ENCODE measurements at places on chromosomes 7 and 10. TPM values are rescaled to one million over a fixed set of nuclear protein-coding genes. Genes with fewer than 3 reads are reported as not detected.

- DNase-seq = no peak
These were observed 838 bp upstream of the DLX6 start for GRCh38 chr7:97004247-97005182.

DNA sequence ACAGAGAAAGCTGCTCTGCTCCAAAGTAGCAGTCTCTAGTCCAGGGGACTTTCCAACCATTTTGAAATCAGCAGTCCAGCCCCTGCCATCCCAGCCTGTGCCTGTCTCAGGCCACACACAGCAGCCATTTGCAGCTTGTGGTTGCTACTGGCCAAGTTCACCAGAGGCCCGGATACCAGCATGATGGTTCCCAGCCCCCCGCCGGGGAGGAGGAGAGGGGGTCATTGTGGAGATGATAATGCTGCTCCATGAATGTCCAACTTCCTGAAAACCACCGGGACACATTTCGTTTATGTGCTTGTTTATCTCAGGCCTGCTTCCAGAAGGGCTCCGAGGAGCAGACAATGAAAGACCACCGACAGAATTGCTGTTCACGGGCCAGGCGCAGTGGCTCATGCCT is 160.0 kb downstream of the UBE2H start:
- DNase-seq = no peak

GRCh38 chr7:39606352-39606751 is 17.0 kb upstream of the RALA start:
- no peak for DNase-seq

DNA sequence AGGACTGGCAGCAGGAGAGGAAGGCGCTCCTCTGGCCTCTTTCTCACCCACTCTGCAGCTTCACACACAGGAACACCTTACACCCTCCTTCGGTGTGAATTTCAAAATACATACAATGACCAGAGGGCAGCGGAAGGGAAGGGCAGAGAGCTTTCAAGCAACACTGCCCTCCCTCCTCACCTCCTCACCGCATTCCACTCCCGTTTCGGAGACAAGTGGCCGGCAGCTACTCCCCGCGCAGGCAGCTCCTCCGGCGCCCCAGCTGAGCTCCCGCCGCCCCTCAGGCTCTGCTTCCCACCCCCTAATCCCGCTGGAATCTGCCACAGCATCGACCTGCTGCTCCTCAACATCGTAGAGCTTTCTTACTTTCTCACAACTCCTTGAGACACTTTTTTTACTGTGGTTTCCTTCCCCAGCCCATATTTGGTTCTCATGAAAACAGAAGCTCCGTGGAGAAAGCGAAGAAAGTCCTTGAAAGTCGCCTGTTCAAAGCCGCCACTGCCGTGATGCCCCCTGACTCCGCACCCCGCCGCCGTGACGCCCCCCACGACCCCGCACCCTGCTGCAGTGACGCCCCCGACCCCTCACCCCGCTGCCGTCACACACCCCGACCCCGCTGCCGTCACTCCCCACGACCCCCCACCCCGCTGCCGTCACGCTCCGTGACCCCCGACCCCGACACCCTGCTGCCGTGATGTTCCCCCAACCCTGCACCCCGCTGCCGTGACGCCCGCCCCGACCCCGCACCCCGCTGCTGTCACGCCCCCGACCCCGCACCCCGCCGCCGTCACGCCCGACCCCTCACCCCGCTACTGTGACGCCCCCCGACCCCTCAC is 14.6 kb upstream of the GPER1 start:
- DNase-seq = no peak

DNA sequence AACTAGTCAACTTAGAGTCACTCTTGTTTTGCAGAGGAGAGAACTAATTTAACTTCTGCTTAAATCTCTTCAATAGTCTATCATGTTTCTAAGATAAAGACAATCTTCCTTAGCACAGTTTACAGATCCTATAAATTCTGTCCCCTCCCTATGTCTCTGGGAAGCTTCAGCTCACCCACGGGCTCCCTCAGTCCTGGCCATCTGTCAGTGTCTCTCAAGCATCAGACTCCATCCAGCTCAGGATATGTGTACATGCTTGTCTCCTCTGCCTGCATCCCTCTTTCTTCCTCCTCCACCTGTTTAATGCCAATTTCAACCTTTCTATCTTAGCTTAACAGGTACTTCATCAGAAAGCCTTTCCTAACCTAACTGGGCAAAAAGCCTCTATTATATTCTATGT is 177.1 kb upstream of the PTER start:
- no peak for DNase-seq

Gene CHAT
- total RNA-seq = not detected
